Ascending aorta (tissue), 2 donors: ENCODE measurements at places on chromosomes 1 and 21. TPM values are rescaled to one million over a fixed set of nuclear protein-coding genes. Genes with fewer than 3 reads are reported as not detected.

DNA sequence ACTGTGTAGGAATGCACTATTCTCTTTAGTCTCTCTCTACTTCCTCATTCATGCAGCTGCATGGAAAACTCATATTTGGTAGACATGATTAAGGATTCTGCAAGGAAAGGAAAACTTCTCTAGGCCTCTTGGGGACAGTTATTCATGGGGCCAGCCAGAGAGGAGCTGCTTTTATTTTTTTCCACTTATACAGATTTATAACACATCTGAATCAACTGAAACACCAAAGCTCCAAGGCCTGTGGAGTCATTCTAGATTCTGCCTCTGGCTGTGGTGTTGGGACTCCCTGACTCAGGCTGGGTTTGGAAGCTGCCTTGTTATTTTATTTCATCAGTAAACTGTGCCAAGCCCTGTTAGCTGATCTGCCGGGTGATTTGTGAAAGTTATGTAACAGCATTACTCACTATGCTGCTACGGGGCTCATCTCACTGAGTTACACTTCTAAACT is 83.9 kb upstream of the EDEM3 start:
- DNase-seq, result peak; percentile 90

DNA sequence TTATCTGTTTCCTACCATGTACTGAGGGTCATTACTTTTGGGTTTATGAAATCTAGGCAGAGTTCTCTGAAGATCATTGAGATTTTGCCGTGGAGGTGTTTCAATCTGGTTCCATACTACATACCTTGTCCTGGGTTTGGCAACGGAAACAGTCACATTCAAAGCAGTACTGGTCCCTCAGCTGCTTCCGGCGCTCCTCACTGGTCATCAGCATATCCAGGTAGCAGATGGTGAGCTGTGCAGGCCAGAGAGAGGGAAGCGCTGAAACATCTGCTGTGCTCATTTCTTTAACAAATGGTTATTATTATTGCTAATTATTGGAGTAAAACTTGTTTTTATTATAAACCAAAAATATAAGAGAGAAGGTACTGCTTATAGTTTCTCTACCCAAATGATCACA is 591.7 kb downstream of the SMYD3 start:
- no peak for DNase-seq

DIO1 gene
- total RNA-seq, result not detected

NES gene
- 74.1 TPM for total RNA-seq

DNA sequence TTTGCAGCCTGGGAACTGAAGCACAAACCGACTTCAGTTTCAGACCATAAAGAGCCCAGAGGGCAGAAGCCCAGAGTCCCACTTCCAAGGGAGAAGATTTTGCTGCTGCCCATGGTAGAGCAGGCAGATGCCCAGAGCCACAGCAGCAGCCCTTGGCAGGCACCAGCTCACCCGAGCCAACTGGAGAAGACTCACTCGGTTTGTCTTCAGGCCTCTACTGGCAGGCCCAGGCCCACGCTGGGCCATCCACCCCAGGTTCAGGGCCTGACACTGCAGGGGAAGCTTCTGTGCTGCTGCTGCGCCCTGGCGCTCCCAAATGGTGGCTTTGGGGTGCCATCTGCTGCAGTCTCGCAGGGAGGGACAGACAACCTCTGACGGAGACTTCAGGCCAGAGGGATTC is 33.3 kb downstream of the SLC66A1 start:
- no peak for DNase-seq

DNA sequence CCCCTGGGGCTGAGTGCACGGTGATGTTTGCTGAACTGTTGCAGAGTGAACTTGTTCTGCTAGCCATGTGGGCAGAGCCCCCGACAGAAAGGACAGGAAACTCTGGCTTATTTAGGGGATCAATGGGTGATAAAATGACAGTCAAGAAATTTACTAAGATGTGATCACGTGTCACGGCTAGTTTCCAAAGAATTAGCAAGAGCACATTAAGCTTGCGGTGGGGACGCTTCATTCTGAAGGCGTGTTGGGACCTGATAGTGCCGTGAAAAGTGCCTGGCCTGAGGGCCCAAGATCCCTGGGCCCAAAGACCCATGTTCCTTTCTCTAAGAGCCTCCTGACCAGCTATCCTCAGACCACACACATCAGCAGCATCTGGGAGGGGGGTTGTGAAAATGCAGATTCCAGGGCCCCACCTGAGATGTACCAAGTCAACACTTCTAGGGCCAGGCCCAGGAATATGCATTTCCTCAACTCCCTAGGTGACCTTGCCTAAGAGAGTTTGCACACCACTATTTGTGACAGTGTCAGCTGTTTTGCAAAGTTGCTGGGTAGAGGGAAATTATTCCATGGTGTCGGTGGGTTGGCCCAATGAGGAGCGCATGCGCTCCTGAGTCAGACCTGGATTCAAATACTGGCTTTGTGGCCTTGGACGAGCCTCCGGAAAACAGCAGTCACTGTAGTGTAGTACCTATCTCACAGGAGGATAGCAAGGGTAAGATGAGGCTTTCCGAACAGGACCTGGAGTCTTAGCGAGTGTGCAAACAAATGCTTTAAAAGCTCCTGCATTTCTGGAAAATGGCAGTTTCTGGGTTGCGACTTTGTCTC is 77.5 kb downstream of the SPSB1 start:
- no peak for DNase-seq

CELA3B gene
- not detected for total RNA-seq

RHCE gene
- not detected for total RNA-seq

DTL gene
- total RNA-seq, result not detected

DNA sequence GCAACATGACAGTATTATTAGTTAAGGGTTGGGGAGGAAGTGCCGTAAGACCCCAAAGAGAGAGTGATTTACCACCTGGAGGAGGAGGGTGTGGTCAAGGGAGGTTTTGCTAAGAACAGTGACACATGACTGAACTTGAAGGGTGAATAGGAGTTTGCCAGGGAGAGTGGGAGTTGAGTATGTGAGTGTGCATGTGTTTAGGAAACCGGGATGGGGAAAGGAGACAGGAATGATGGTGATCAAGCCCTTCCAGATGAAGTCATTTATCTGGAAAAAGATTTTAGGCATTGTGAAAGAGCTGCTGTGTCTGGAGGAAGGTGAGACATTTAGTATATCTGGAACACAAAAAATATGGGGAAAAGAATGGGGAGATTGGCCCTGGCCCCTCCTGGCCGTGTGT is 28.1 kb upstream of the IL10 start:
- no peak for DNase-seq

DNA sequence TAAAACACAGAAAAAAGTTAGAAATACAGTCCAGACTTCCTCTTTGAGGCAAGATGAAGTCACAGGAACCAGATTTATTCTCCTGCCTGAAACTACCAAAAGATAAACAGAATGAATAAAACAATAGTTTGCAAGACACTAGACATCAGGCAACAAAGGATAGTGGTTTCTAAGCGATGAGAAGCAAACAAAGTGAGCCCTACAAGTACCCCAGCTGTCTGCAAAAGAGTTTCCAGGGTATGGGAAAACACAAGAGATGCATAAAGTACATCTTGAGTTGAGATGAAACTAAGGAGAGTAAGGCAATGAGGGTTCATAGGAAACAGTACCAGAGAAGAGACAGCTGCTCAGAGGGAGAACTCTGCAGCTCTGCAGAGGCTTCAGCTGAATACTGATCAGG is 83.3 kb upstream of the COL24A1 start:
- DNase-seq, result no peak

TMEM200B gene
- total RNA-seq, result 18.5 TPM

DNA sequence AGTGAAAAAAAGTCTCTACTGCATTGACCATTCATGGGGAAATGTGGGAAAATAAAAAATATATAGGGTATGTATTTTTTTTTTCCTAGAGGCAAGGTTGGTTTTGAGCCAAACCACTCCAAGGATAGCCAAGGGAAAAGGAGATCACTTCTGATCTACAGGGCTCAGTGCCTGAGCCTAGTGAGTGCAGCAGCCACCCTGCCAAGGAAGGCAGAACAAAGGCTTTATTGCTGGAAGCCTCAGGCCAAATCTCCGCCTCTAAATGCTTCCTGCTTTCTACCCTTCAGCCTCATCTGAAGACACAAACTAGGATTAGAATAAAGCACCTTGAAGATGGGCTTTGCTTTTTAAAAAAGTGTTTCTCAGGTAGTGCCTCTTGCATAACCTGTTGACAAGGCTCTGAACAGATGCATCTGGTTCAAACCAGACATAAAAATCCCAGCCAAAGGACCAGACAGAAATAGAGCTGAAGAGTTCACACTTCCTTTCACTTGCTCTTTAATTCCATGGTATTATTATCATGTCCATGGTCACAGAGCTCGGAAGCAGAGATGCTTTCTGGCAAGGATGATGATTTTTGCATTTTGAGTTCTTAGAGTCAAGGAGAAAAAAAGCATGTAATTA is 10.5 kb downstream of the C1orf115 start:
- DNase-seq, result no peak

LCE1A gene
- not detected for total RNA-seq

GRCh38 chr1:32336963-32337675 is 1.1 kb upstream of the MARCKSL1 start:
- peak; percentile 74 for DNase-seq

- DNase-seq, result no peak
Observed at GRCh38 chr1:225479341-225479740, 51.5 kb upstream of the LBR start.

GRCh38 chr1:231973830-231974229 is 347.2 kb downstream of the DISC1 start:
- DNase-seq, result no peak

DNA sequence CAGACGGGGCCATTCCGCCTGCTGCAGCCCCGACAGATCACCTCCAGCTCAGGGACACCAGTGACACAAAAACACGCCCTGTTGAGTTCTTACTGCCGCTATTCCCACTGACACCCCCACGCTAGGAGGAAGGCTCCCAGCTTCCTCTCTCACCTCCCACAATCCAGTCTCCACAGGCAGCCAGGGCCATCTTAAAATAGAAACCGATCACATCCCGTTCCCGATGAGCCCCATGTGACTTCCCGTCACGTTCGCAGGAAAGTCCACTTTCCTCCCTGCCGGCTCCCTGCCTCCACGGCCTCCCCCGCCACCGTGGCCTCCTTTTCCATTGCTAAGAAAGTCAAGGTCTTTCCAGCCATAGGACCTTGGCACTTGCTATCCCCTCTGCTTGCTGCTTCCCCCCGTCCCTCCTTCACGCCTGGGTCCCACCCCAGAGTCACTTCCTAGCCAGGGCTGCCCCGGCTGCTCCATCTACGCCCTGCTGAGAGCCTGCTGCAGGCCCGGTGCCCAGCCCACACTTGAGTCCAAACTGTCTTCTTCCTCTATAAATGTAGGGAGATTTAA is 24.0 kb upstream of the DDOST start:
- DNase-seq, result no peak

ADAM15 gene
- total RNA-seq, result 610 TPM

DNA sequence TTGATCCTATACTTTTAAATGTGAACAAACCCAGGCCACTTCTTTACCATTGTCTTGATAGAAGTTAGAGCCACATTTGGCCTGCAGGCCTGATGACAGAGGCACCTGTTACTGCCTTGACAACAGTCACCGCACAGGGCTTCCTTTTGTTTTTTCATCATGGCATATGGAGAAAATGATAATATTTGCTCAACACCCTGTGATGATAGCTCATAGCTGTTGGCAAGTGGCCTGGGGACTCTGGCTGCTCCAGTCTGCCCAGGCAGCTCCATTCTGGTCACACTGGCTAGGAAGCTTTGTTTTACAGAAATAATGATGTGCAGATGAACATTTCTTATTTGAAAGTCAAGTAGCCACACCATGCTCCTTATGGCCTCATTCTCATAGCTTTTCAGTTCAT is 89.6 kb upstream of the GPR88 start:
- no peak for DNase-seq

ANKRD34A gene
- total RNA-seq, result 13.6 TPM

AKR7A3 gene
- total RNA-seq, result 11.7 TPM

RNF223 gene
- total RNA-seq, result not detected

DNA sequence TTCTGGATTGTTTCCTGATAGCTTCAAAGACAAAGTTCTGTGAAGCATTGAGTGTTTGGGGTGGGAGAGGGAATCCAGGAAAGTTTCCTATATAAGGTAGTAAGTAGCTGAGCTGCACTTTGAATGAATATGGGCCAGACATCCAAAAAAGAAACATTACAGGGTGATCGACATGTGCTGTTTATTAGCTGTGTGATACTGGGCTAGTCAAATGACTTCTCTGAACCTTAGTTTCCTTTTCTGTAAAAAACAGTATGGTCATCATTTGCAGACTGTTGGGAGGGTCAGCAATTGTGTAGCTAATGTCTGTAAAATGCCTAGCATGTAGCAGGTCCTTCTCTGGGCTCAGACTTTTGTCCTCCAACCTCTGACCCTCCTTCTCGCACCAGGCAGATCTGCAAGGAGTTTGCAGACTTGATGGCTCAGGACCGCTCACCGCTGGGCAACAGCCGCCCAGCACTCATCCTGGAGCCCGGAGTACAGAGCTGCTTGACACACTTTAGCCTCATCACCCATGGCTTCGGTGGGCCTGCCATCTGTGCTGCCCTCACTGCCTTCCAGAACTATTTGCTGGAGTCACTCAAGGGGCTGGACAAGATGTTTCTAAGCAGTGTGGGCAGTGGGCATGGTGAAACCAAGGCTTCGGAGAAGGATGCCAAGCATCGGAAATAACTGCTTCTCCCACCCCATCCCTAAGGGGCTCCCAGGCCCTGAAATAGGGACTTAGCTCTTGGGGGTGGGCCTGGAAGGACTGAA is 21.1 kb downstream of the TFAP2E start:
- DNase-seq, result no peak

CTSS gene
- total RNA-seq, result 32.1 TPM

GRCh38 chr1:246000638-246001015 is 506.5 kb downstream of the SMYD3 start:
- DNase-seq, result no peak

COL11A1 gene
- not detected for total RNA-seq

DNA sequence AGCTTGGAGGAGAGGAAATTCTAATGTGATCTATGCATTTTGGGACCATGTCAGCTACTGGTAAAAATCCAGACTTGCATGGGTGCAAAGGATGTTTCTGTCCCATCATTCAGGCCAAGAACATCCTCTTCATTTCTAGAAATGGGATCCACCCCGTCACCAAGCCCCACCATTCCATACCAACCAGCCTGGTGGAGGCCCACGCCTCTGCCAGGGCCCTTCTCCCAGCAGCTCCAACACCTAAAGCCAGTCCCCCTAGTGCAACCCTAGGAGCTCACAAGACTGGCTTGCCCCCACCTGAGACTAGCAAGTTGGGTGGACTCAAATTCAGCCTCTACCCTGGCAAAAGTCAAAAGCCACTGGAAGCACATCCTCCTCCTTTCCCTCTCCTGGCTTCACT is 1.9 kb downstream of the ARHGEF11 start:
- DNase-seq, result no peak

DNA sequence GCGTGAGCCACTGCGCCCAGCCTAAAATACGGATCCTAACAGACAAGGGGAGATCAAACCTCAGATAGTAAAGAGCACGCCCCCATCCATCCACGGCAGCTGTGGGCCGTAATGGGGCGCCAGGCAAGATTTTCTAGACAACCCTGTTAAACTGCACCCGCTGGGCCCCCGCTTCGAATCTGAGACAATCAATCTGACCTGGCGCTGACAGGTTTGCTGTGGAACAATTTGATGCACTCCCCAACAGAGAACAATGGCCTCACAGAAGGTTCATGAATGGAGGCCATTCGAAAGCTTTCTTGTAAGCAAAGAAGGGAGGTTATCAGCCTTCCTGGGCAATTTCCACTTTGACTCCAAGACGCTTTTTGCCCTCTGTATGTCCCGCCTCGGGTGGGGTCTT is 30.5 kb downstream of the CLSTN1 start:
- DNase-seq, result no peak
